ENCODE measurements at places on chromosomes 5 and 9.
A peak's percentile ranks its signal among the peaks of the same experiment; 100 is the strongest.

GRCh38 chr9:19471737-19472648, 63.2 kb downstream of the ACER2 start:
- peak; percentile 54 for DNase-seq

DNA sequence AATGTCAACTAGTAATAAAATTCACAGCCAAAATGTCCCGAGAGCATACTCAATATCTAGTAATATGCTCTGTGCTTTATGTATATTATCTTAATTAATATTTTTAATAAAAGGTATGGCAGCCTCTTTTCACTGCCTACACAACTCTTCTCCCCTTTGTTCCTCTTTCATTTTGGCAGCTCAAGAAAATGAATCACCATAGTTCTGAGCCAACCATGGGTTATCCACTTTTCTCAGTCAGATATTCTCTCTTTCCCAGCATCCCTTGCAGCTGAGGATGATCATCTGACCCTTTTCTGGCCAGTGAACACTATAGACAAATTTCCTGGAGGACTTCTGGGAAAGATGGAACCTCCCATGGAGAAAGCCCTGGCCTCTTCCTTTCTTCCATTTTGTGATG, 8.2 kb upstream of the DOCK8 start:
- no peak for DNase-seq

DNA sequence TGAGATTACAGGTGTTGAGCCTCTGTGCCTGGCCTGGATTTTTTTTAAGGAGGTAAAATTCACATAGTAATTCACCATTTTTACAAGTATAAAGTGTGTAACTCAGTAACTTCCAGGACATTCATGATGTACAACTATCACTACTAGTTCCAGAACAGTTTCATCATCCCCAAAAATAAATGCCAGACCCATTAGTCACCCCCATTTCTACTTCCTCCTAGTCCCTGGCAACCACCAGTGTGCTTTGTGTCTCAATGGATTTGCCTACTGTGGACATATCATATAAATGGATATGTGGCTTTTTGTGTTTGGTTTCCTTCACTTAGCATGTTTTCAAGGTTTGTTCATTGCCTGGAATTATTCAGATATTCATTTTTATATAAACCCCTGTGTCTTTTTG, 72.5 kb upstream of the PANK3 start:
- DNase-seq: no peak

DNA sequence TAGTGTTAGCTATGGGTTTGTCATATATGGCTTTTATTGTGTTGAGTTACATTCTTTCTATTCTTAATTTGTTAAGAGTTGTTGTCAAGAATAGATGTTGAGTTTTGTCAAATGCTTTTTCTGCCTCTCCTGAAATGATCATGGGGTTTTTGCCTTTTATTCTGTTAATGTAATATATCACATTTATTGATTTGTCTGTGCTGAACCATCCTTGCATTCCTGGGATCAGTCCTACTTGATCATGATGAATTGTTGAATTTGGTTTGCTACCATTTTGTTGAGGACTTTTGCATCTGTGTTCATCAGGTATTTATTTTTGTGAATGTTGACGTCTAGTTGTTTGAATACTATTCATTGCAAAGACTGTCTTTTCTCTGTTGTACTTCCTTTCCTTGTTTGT, 23.9 kb downstream of the RIC1 start:
- no peak for DNase-seq

GRCh38 chr9:127366594-127366993, 30.4 kb upstream of the SLC2A8 start:
- no peak for DNase-seq

GRCh38 chr5:137186759-137187461, 312.2 kb downstream of the SPOCK1 start:
- no peak for DNase-seq

DNA sequence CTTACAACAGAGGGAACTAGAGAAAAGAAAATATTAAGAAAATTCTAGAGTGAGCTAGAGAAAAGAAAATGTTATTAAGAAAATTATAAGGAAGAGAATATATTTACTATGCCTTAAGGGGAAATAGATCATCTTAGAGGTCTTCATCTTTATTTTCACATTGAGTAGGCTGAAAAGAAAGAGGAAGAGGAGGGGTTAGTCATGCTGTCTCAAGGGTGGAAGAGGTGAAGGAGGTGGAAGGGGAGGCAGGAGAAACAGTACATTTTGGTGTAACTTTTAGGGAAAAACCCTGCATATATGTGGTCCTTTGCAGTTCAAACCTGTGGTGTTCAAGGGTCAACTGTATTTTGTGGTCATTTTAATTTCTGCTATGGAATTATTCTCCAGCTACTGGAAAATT, 46.6 kb downstream of the PPIP5K2 start:
- DNase-seq: no peak

DNA sequence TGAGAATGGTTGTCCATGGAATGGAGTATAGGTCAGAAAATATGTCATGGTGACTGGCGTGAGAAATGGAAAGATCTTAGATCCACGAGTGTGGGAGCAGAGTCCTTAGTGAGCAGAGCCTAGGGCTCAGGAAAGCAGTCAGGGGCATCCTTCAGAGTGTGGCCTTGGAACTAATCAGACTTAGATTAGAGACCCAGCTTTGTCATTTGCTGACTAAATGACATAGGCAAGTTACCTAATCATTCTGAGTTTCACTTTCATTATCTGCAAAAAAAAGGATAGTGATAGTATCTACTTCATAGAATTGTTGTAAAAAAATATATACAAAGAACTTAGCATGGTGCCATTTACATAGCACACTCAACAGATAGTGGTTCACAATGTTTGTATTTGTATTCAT, 24.3 kb upstream of the SLIT3 start:
- no peak for DNase-seq

DNA sequence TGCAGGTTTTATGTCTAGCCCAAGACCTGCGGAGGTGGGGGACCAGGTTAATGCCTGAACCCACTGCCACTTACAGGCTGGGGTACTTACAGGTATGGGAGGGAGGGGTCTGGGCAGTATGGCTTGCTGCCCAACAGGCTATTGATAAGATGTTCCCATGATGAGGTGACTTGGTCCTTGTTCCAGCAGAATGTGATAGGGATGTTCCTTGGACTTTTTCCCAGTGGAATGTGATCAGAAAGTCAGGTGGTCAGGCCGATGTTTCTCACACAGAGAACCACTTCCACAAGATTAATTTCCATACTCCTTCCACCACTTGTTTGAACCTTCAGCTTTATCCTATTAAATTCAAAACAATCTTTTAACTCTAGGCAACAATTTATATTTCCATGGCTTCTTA, 27.0 kb upstream of the GPX3 start:
- no peak for DNase-seq

DNA sequence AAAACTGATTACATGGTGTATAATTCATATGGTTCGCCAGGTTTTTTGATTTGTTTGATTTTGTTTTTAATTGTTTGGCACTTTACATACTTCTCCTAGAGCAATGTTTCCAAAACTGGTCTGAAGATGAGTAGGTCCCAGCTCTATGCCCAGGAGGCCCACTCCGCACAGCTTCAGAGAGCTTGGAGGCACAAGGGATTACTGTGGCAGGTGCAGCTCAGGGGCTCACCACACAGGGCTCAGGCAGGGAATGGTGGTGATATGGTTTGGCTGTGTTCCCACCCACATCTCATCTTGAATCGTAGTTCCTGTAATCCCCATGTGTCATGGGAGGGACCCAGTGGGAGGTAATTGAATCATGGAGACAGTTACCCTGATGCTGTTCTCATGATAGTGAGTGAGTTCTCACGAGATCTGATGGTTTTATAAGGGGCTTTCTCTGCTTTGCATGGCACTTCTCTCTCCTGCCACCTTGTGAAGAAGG, 296.6 kb downstream of the MED10 start:
- no peak for DNase-seq

DNA sequence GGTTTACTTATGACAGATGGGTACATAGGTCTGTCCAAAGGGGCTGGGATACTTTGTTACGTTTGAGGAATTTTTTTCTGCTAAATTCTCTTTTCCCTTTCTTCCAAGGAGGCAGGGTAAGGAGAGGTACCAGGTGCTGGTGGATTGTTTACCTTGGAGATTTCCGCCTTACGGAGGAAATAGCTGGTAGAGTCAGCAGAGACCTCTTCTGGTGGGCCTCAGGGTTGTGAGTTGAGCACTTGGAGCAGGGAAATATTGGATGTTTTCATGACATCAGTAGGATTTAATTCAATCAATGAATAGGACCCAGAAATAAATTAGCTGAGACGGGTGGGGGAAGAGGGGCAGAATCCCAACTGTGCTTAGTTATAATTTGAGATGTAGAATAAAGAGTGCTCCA, 60.0 kb upstream of the TAF11L2 start:
- DNase-seq: no peak

GRCh38 chr5:124631874-124632550, 114.4 kb downstream of the ZNF608 start:
- DNase-seq: no peak

DNA sequence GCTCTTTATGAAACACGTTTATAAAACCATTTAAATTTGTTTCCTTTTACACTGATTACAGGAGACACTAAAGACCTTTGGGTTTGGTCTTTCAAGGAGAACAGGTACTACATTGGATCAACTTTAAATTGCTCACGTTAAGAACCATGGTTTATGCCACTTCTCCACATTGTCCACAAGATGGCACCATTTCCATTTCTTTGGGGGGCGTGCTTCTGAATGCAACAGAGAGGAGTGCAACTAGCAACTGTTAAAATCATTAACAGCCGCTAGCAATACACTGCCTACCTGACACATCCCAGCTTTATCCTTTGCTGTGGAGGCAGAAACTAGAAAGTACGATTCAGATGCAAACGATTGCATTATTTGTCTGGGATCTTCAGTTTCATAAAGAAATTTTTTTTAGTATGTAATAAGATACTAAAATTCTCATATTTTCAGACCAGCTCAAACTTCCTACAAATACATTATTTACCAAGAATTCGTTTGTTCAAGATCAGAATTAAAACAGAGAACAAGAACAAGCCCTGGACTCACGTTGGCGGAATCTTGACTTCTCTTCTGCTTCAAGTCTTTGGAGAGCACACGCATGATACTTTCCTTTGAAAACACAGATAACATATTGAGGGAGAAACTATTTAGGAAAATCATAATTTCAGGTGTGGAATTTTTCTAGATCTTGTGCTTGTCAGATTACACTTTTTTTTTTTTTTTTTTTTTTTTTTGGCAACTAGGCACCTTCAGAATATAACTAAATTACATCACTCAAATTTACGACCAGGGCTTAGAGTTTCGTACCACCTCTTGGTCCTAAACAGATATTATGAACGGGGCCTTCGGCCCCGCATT, 702 bp downstream of the CDC20B start:
- peak; percentile 58 for DNase-seq

- DNase-seq: no peak
Observed at GRCh38 chr9:7691909-7692308, 107.7 kb downstream of the DMAC1 start.

DNA sequence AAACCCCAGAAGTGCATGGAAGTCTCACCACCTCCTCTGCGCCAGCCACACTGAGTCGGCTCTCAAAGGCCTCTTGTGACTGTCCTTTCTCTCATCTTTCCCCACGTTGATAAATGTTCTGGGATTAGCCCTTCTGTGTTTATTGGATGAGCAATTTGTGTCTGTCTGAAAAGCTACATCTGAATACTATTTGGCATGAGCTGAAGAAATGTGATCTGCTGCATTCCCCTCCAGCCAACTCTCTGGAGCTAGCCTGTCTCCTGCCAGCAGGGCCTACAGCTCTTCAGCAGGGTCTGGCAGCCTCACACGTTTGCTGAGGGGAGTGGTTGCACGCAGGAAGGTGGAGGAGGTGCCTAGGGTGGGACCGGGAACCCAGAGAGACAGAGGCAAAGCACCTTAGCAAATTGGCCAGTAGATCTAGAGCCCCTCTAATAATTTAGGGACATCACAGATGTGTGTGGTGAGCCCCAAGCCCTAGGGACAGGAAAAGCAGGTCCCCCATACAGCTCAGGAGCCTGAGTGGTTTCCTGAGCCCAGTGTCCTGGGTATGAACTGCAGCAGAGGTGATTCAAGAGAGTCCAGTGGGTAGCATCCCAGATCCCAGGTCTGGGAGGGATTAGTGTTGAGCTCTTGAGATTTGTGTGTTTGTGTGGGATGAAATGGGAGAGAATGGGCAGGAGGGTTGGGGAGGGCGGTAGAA, 20.5 kb upstream of the B4GALT1 start:
- DNase-seq: peak; percentile 94

DNA sequence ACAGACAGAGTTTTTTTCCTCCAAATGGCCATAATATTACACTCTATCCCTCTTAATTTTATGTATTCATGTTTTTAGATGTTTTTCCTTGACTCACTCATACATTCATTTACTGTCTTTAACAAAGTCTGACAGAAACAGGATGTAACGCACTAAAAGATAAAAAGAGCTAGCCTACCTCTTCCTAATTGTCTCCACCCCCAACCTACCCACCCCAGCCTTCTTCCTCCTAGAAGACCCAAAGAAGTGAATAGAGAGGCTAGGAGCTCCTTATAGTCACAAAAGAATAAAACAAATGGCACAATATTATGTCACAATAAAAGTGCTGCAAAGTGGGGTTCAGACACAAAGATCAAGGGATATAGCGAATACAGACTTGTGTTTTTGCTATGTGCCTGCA, 719 bp downstream of the NOL8 start:
- no peak for DNase-seq

DNA sequence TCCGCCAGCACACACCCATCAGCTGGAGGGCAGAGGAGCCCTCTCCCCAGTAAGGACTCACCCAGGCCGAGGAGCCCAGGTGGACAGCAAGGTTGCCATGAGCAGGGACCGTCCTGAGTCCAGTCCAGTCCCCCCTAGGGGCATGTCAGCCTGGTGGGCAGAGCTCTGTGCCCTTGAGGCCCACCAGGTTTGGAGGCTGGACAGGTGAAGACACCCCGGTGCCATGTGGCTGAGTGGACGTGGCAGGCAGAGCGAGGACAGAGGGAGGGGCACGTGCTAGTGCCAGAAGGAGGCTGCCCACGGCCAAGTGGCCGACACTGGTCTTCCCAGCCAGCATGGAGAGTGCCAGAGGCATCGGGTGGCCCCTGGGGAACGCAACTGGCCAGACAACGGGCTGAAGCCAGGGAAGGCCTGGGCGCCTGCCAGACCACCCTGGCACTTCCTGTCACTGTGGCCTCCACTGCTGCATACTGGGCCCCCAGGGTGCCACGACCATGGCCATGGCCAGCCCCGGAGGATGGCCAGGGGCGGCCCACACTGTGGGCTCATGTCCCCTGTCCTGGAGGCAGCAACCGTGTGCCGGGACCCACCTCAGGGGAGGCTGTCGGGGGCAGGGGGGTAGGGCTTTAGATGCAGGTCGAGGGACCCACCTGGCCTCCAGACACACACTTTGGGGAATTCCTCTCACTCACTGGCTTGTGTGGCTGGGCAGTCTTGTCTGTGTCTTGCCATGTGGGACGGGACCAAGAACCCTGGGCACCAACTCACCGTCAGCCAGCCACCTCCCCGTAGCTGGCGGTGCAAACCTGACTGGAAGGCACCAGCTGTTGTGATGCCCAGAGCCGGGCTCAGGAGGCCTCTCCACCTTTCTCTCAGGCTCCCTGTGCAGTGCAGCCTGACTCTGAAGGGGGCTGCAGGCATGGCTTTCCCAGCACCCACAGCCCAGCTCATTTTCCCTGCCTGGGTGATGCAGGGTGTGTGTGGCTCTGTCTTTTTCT, 42.3 kb upstream of the LPCAT1 start:
- no peak for DNase-seq
